B cell (primary cell): ENCODE measurements at places on chromosomes 1 and 21. TPM values are rescaled to one million over a fixed set of nuclear protein-coding genes. Genes with fewer than 3 reads are reported as not detected.

DNA sequence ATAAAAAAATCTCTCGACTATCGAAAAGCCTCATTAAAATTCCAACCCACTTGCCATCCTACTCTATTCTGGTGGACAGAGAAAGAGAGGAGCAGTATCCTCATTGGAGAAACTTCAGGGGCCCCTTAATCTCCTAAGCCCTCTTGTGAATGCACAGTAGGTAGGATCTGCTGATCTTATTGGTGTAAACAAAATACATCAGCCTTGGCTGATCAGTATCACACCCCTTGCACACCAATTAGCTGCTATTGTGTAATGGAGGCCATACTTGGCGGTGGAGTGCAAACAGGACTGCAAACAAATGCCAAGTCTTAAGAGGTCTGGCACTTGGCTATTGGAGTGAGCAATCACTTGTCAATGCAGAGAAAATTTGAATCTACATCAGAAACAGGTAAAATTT, 15.7 kb downstream of the VCAM1 start:
- H3K4me1 ChIP-seq, result no peaks in the 10 kb centered on the region
- DNase-seq, result no peak
- H3K27me3 ChIP-seq, result no peaks in the 10 kb centered on the region
- H3K27ac ChIP-seq, result no peak overlapping the region
- no peaks in the 10 kb centered on the region for H3K36me3 ChIP-seq

- no peaks in the 10 kb centered on the region for H3K27me3 ChIP-seq
- no peaks in the 10 kb centered on the region for H3K36me3 ChIP-seq
- DNase-seq, result peak; percentile 6
- no peak overlapping the region for H3K4me3 ChIP-seq
- no peaks in the 10 kb centered on the region for H3K4me1 ChIP-seq
Measured at GRCh38 chr1:219566951-219567947, 45.7 kb downstream of the ZC3H11B start.

Gene PLA2G2C
- 0.10 TPM in 1 of 2 replicates, not detected in the other for total RNA-seq

Gene ZBTB21
- total RNA-seq, result 39.0 and 40.1 TPM in 2 replicates

DNA sequence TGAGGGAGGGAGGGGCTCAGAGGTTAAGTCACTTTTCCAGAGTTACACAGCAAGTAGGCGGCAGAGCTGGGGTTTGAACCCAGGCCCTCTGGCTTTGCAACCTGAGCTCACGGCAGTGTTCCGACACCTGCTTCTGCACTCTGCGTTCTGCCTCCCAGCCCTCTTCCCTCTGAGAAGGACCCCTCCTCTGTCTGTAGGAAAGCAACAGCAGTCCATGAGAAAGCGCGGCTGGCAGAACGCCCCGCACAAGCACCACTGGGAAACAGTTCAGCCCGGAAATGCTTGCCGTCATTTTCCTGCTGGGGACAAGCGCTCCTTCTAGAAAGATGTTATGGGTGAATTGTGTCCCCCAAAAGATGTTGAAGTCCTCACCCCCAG, 241.1 kb downstream of the NPHP4 start:
- DNase-seq, result no peak
- no peaks in the 10 kb centered on the region for H3K4me1 ChIP-seq
- no peaks in the 10 kb centered on the region for H3K27me3 ChIP-seq

GRCh38 chr1:4653796-4654725, at the start of gene AJAP1:
AJAP1 (plus strand) TSS chr1:4654609; CDS start chr1:4655426, 817 bp downstream.
- no peak within 1 kb of the TSS for H3K27ac ChIP-seq
- H3K36me3 ChIP-seq, result no peaks in the 10 kb centered on the region
- DNase-seq, result no peak
- H3K4me3 ChIP-seq, result no peak within 1 kb of the TSS
- peaks cover 8% of the 10 kb centered on the region for H3K4me1 ChIP-seq

DNA sequence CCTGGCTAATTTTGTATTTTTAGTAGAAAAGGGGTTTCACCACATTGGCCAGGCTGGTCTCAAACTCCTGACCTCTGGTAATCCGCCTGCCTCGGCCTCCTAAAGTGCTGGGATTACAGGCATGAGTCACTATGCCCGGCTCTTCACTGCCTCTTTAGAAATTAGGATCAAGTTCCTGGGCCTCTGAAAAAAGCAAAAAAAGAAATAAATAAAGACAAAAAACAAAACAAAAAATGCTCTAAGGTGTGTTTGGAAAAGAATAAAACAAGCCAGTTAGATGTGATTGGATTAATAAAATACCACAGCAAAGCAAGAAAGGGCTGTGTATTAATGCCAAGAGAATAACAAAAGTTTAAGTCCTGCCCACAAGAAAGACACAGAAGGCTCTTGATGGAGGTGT, 4.2 kb upstream of the ABCB10 start:
- DNase-seq, result no peak
- H3K27ac ChIP-seq, result no peak overlapping the region
- no peaks in the 10 kb centered on the region for H3K36me3 ChIP-seq
- peaks cover 8% of the 10 kb centered on the region for H3K4me1 ChIP-seq
- H3K4me3 ChIP-seq, result no peak overlapping the region

GRCh38 chr1:218874801-218875400, 298.8 kb upstream of the LYPLAL1 start:
- no peaks in the 10 kb centered on the region for H3K27me3 ChIP-seq
- no peaks in the 10 kb centered on the region for H3K36me3 ChIP-seq
- DNase-seq, result no peak
- no peak overlapping the region for H3K27ac ChIP-seq
- no peak overlapping the region for H3K4me3 ChIP-seq
- H3K4me1 ChIP-seq, result no peaks in the 10 kb centered on the region

DNA sequence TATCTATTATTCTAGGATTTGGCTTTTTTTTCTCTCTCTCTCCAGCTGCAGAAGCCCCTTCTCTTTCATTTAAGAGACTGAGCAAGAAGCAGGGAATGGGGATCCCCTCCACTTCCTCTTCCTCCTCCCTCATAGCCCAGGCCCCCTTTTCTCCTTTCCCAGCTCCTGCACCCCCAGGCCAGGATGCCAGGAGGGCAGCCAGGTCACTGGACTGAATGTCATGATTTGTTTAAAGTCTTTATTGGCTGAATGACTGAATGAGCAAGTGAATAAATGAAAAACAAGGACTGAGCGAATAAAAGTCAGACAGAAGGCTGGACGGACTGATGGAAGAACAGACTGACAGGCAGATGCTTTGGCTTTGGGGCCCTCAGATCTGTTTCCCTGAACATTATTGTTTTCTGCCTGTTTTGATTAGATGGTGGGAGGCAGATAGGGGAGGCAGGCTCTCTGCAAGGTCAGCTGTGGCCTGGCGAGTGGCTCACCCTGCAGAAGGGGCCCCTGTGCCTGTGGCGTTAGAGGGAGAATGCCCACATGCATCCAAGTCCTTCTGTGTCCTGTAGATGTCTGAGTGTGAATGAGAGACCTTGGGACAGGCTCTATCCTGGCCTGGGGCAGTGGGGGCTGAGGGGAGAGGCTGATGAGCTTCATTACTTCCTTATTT, 20.3 kb upstream of the ADGRB2 start:
- no peak for DNase-seq
- H3K4me1 ChIP-seq, result peaks cover 47% of the 10 kb centered on the region
- H3K36me3 ChIP-seq, result no peaks in the 10 kb centered on the region
- no peak overlapping the region for H3K27ac ChIP-seq
- no peaks in the 10 kb centered on the region for H3K27me3 ChIP-seq
